GM06990 (cell line): ENCODE measurements at places on chromosomes 11 and 22.

DNA sequence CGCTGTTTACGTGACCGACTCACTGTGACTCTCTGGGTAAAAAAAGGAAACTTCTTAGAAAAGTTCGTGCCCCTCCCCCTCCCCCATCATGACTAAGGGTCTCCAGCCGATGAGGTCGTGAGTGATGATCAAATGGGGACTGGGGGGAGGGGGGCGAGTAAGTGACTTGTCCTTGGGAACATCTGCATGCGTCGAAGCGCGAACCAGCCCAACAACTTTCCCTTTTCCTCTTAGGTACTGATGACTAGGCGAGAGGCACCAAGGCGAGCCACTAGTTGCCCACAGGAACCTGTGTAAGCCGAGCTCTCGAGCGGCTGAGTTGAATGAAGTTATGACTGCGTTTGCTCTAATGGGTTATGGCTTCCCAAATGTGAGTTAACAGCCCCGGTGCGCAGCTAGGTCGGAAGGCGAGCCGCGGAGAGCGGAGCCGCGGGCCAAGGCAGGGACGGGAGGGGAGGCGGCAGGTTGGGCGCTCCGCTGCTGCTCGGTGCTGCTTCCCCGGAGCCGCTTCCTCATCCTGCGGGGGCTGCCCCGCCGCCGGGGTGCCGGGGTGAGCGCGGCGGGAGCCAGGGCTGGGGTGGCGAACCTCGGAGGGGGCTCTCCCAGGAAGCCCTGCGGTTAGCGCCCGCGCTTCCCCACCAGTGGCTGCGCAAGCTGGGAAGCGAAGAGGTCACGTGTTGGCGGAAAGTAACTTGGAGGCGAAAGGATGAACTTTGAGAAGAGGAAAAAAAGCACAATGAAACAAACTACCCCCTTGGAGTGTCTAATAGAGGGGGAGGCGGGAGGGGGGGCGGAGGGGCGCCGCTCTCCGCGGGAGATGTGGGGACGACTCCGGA, 22.1 kb upstream of the BDNF start:
- no peak for DNase-seq

DNA sequence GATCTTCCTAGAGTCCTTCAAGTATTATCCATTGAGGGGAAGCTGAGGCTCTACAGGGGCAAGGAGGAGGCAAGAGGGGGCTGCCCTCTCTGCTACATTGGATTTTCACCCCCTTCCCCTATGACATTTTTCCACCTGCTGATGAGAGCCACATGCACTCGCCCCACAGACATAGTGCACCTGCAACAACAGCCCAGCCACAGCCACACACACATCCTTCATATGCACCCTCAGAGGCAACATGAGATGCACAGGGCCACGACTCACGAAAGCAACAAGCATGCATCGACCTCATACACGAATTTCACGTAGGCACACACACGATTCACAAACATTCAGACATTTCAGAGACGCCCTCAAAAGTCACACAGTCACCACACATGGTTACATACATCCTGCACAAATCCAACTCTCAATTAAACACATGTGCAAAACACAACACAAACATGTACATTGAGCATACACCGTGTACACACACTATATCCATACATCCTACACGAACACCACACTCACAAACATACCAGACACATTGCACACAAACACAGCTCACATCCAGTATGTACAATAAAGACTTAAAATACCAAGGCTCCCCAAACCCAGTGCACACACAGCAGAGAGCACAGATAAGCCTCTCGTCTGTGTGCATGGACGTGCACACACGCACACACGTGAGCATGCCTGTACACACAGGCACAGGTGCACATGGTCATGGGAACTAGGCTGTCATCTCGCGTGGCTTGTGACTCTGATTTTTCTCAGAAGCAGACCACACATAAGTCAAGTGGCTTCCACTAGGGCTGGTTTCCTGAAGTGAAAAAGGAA, 6.3 kb upstream of the LRRC32 start:
- no peak for DNase-seq

GRCh38 chr11:107157809-107158187, 139.5 kb upstream of the GUCY1A2 start:
- DNase-seq, result no peak

GRCh38 chr11:17197431-17197898, 10.3 kb downstream of the PIK3C2A start:
- no peak for DNase-seq
